NCI-H146 (cell line): ENCODE measurements at places on chromosomes 3 and 15.

GRCh38 chr3:88248658-88249057, 98.9 kb downstream of the C3orf38 start:
- DNase-seq, result no peak

DNA sequence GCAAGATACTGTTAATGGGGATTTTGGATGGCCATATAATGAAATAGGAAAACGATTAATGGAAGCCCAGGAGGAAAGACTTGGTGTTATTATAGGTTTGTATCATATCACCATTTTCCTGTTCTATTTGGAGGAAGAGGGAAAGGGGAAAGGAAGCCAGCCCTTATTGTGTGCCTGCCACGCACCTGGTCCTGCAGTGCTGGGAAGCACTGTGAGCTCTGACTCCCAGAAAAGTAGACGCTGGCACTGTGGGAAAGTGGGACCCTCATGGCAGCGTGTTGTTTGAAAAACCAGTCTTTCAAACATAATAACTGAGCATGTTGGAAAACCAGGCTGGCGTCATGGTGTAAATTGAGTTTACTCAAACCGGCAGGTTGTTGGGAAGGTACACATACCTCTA, 22.0 kb downstream of the CGNL1 start:
- peak; percentile 66 for DNase-seq

GRCh38 chr3:117074826-117075225, 365.2 kb downstream of the TUSC7 start:
- no peak for DNase-seq

- DNase-seq, result no peak
Measured at GRCh38 chr3:69566275-69566674, 173.0 kb upstream of the MITF start.

DNA sequence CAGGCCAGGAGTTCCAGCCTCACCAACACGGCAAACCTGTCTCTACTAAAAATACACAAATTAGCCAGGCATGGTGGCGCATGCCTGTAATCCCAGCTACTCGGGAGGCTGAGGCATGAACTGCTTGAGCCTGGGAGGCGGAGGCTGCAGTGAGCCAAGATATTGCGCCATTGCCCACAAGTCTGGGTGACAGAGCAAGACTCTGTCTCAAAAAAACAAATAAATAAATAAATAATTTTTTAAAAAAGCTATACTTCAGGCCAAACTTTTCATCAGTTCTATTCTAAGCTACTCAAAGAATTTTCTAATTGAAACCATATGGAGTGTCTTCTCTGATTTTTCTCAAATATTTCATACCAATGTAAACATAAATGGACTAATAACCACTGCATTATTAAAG, 43.5 kb downstream of the PHC3 start:
- DNase-seq, result no peak

DNA sequence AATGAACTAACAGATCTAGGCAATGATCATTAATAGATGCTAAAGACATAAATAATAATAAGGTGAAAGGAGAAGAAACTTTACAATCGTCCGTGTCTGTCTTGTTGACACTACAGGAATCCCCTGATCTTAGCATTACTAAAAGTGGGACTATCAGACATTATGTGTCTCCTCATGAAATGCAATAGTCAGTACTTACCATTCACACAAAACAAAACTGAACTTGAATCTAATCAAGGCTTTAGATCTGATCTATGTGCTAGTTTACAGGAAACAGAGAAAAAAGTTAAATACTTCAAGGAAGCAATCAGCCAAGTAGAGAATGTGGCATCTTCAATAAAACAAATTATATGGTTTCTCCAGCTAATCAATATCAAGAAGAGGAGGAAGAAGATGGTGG, 73.7 kb downstream of the PIK3CB start:
- no peak for DNase-seq

DNA sequence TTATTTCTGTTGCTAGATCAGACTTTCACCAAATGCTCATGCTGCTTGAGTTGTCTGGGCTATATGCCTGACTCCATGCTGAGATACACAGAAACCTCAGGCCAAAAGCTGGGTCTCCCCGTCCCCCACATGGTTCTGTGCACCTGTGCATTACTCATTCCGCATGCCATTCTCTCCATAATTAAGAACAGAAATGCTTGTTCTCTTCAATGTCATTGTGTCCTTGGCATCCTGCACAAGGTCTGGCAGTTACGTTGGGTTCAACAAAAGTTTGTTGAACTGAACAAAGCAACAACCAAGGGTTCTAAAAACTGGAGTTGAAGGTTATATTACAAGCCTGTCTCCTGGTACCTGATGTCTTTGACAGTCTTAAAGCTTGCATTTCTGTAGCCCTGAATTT, 177.5 kb downstream of the FNDC3B start:
- no peak for DNase-seq

DNA sequence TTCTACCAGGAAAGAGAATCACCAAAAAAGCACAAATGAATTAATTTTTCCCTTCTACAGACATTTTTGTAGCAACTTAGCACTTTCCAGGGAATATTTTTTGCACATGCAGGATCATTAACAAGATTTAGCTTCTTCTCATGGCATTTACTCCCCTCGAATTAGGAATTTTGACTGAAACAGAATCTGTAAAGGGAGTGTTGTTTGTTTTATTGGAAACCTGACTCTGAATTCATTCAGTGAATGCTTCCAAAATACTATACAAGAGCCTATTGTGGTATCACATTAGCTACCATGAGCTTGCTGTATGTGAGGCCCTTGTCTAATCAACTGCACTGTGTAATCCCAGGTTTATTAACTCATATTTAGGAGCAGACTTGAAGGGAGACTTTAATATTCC, 130.4 kb upstream of the ATP10A start:
- no peak for DNase-seq

DNA sequence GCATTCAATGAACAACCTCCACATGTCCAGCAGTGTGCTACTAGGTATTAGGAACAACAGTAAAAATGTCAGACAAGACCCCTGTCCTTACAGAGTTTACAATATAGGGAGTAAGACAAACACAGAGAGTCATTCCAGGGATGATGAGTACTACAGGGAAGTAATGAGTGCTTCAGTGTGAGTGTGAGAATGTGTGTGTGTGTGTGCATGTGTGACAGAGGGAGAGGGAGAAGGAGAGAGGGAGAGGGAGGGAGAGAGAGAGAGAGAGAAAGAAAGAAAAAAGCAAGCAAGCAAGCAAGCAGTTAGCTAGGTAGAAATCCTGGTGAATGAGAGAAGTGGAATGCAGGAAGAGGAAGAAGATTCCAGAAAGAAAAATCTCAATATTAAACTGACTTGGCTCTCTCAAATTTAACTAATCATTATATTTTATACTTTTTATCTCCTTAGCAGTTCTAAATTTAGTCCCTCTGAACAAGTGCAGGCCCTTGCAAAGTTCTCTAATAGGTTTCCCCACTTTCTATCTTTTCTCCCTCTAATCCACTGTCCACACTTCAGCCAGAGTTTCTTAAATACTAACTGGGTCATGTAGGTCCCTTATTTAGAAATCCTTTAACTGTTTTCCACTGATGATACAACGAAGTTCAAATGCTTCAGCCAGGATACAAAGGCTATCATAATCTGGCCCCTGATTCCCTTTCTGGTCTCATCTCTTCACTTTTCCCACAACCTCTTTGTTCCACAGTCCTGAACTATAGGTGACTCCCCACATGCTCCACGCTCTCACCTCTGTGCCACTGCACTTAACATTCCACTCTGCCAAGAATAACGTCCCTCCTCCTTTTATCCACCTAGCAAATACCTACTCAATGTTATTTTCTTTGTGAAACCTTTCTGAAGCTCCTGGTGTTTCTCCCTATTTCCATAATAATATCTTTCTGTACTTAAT, 10.3 kb downstream of the DCBLD2 start:
- no peak for DNase-seq

DNA sequence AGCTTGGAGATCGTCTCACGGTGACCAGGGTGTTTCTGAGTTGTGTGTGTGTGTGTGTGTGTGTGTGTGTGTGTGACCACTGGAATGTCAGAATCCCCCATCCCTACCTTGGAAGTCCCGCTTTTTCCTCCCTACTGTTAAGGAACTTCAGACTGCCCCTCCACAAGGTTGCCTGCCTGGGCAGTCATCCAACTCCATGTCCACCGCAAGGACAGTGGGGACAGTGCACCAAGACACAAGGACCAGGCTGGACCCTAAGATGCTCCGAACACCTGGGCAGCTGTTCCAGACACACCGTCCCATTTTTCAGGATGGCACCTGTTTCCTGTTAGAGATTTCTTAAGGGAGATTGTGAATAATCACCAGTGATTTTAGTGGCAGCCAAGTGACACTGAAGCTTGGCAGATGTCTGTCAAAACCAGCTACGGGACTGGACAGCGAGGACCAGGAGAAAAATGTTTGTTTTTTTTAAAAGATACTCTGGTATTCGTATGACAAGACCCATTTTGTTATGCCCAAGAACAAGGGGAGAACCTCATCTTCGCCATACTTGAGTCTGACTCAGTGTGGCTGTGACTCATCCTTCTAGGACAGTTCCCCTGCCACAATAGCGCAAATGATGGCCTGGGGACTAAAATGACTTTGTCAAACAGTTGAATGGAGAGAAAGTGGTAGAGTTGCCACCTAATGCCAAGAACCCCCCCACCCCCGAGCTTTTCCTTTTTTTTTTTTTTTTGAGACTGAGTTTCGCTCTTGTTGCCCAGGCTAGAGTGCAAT, 15.5 kb downstream of the PAQR9 start:
- DNase-seq, result no peak
